ENCODE measurements at places on chromosomes 4 and X.

GRCh38 chrX:74536152-74536831 lies 78.1 kb downstream of the RLIM start:
- peak; percentile 81 for DNase-seq

GRCh38 chrX:1592470-1593142 lies 1.2 kb downstream of the AKAP17A start:
- no peak for DNase-seq

GRCh38 chr4:164731827-164732474 lies 22.0 kb upstream of the SMIM31 start:
- DNase-seq: no peak

GRCh38 chr4:163757219-163757618 lies 262.7 kb downstream of the TMA16 start:
- no peak for DNase-seq

DNA sequence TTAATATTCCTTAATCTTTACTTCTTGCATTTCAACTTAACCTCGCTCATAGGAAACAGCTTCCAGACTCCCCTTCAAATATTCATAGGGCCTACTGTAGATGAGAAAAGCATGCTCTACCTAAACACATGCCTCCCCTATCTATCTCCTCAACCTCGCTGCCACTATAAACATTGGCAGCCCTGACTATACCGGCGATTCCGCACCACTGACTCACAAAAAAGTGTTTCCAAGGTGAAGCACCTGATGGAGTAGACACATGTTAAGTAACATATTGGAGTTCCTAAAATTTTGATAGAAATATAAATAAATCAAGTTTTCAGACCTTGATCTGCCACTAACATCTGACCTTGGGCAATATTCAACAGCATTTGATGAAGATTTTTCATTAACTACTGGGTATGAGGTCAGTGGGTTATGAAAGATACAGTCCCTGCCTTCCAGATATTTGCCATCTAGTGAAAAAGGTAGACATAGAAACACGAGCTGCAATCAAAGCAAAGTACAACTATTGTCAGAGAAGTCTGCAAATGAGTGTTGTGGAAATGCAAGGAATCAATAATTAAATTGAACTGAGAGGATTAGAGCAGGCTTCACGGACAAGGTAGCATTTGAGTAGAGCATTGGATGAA lies 184.2 kb downstream of the MAML3 start:
- DNase-seq: no peak

- no peak for DNase-seq
Observed at GRCh38 chr4:110296892-110297291, 98.5 kb upstream of the ELOVL6 start.

DNA sequence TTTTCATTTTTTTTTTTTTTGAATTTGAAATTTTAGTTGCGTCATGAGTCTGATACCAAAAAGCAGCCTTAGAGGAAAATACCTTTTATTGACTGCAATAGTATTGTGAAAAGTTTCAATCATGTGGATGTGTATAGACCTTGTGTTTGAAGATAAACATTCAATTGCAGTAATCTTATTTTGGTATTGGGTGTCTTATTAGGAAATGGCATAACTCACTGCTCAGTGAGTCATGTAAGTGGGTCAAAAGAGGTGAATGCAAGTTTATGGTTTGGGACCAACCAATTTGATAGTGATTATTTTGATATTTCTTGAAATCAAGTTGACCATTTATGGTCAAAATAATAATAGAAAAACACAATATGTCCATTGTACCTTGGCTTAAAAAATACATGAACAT lies 627.8 kb upstream of the SLIT2 start:
- no peak for DNase-seq

GRCh38 chr4:163350672-163351071 lies 7.0 kb downstream of the NPY5R start:
- DNase-seq: no peak

- no peak for DNase-seq
Observed at GRCh38 chr4:72442147-72442546, 126.9 kb downstream of the ADAMTS3 start.

GRCh38 chr4:158816955-158817354 lies 48.1 kb downstream of the FNIP2 start:
- no peak for DNase-seq

- no peak for DNase-seq
Observed at GRCh38 chrX:72312311-72312940, 6.7 kb upstream of the CITED1 start.

GRCh38 chr4:139177869-139178619 lies 1.0 kb upstream of the ELF2 start:
- peak; percentile 20 for DNase-seq

DNA sequence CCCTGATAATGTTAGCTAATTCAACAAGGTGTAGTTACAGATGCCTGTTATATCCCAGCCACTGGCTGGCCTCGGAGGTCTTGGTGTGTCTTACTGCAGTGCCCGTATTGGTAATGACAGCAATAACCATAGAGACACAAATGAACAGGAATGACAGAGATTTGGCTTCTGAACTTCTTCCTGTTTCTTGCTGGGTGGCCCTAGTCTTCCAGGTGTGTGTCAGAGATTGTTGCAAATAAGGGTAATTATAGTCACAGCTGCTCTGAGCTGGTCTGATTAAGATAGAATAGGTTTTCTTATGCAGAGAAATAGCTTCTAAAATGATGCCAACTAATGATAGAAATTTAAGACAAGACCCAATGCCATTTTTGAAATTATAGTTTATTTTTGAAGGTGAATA lies 64.1 kb upstream of the MAD2L1 start:
- no peak for DNase-seq
